Stimulated activated CD8-positive, alpha-beta memory T cell treated with anti-CD3 and anti-CD28 coated beads, Interleukin-4, amount 100 ng/mL, for 1 hour (primary cell): ENCODE measurements at places on chromosomes 2 and 18.

GRCh38 chr2:31324016-31324633 lies 90.2 kb downstream of the EHD3 start:
- DNase-seq = no peak

GRCh38 chr2:237593036-237593435 lies 2.5 kb upstream of the RAB17 start:
- no peak for DNase-seq

DNA sequence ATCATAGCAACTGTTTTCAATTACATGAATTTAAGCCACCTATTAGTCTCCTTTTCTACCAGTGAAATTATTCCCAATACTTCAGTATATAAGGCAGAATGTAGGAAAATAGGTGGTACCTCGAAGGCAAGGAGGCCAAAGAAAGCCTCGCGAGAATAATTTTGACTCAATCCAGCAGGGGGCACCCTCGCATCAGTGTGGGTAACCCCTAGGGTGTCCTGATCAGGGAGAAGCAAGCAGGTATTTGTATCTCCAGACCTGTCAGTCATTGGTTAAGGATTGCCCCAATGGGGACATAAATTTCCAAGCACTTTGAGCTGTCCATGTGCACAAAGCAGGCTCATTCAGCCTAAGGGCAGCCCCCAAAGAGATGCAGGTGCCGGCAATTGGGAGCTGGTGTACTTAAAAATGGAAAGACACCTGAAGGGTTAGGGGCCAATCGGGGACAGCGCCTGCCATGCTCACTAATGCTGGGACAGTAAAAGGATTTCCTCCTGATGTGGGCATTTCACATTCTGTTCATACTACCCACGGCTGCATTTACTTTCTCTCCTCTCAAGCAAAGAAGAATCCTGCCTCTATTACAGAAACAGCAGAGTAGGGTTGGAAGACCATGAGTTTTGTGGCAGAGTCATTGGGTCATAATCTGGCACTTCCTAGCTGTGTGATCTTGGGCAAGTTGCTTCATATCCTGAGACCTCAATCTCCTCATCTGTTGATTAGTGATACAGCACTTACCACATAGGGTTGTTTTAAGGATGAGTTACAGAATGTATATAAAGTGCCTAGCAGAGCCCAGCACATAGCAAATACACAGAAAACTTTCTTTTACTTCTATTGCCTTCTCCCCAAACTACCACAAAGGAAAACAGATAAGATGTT lies 136.1 kb downstream of the ICOS start:
- DNase-seq = peak; percentile 15

GRCh38 chr2:46304635-46305034 lies 7.4 kb downstream of the EPAS1 start:
- DNase-seq = no peak
